ENCODE measurements at places on chromosomes 3 and 15.
A peak's percentile ranks its signal among the peaks of the same experiment; 100 is the strongest.

DNA sequence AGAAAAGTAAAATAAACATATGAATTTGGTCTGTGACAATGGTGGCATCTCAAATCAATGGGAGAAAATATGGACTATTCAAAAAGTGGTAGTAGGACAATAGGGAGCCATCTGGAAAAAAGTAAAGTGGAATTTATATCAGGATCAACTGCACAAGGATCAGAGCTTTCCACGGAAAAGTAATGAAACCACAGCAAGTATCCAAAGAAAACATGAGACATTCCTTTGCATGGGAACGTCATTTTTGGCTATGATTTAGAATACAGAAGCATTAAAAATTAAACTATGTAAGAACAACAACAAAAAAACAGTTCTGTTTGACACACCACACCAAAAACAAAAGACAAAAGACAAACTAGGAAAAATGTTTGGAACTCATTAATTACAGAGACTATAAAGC is 18.7 kb downstream of the CRBN start:
- no peak for DNase-seq

DNA sequence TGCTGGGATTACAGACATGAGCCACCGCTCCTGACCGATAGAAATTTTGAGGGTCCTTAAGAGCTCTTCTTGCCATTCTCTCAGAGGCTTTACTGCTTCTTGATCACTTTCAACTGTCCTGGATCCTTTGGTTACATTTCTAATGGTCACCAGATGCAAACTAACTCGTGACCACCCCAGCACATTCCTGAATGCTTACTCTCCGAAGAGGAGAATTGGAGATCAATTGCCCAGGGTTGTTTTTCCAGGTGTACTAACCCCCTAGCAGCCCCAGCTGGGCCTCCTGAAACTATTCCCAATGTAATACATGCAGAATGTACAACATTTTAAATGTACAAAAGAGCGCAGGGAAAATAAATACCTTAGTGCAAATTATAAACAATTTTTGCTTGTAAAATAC is 65.1 kb upstream of the TBL1XR1 start:
- DNase-seq, result no peak

- DNase-seq, result no peak
Measured at GRCh38 chr15:101648356-101648755, 3.8 kb downstream of the TM2D3 start.

DNA sequence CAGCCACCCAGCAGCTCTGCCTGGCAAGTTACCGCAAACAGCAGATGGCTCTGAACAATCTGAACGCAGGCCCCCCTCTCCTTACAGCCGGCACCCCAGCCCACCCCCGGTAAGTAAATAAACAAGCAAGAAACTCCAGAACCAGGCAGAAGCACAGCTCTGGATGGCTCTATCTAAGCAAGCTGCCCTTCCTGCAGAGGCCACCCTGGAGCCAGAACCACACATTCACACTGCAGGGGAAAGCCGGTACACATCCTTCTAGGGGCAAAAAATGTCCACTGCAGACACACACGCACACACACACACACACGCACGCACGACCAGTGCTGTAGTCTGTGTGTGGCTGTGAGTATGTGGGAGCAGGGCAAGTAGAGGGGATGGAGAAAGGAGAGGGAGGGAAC is 63.9 kb downstream of the ADCY5 start:
- peak; percentile 86 for DNase-seq

DNA sequence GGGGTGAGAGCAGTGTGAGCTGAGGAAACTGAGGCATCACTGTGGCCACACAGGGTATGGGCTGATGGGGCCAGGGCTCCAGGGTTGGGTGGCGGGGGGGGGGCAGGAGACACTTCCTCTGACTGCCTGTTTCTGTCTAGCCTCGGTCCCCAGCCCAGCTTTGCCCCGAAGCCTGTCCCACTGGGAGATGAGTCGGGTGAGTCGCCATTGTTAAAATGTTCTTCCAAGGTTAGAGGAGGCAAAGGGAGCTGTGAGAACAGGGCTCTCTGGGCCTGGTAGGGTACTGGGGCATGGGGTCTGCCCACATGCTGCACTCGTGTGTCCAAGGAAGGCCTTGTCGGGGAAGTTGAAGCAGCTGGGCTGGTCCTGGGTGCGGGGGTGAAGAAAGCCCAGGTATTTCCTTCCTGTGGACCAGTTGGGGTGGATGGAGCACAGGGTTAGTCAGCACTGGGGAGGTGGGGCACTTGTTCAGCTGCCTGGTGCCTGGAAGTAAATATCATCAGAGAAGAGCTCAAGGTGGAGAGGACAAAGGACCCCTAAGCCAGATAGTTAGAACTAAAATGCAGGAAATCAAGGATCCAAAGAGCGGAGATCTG is 8.3 kb upstream of the JMJD7 start:
- DNase-seq, result no peak

GRCh38 chr3:25287291-25287884 is 140.7 kb upstream of the RARB start:
- no peak for DNase-seq

DNA sequence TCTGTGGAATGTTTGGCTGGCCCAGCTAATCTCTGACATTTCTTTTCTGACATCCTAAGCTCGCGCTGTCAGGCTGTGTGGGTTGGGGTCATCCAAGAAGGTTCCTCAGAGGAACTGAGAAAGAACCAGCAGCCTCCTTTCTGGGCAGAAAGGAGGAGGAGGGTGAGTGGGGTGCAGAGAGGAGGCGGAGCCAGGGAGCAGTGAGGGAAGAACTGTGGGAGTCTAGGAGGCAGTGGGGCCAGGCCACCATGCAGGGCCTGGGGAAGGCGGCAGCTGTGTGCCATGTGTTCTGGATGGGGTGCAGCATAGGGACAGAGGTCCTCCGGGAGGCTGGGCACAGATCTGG is 5.3 kb downstream of the SEMA7A start:
- no peak for DNase-seq

DNA sequence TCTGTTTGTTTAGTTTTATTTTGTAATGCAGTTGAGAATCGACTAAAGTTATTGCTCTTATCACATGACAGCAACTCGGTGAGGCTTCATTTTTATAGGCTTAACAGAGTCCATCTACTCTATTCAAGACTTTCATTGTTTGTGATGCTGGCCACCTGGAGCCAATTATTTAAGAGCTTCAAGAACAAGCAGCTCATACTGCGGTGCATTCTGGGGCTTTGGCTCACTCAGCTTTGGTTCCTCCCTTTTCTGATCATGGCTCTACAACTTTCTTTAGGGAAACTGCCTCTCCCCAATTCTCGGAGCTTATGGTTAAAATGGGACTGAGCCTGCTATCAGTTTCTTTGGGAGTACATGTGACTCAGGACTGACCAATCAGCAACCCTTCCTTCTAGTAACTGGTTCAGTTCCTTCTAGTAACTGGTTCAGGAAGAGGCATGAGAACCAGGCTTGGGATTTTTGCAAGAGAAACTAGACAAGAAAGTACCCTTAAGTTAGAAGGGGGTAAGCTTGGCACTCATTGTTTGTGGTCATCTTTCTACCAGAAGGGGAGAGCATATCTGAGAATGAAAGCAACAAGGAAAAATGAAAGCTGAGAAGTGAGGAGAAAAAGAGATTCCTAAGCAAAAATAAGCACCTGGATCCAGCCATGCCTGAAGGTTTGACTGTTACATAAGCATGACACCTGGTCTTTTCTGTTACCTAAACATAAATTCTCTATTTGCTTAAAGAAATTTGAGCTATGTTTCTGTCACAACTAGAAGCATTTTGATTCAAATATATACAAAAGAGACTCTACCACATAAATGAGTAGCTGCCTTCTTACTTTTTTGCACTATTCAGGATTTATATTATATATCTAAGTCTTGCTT is 24.1 kb upstream of the ARHGEF3 start:
- DNase-seq, result no peak

GRCh38 chr3:118036215-118036614 is 998.4 kb downstream of the IGSF11 start:
- no peak for DNase-seq

- DNase-seq, result no peak
Measured at GRCh38 chr15:91694831-91695210, 158.7 kb upstream of the SLCO3A1 start.

DNA sequence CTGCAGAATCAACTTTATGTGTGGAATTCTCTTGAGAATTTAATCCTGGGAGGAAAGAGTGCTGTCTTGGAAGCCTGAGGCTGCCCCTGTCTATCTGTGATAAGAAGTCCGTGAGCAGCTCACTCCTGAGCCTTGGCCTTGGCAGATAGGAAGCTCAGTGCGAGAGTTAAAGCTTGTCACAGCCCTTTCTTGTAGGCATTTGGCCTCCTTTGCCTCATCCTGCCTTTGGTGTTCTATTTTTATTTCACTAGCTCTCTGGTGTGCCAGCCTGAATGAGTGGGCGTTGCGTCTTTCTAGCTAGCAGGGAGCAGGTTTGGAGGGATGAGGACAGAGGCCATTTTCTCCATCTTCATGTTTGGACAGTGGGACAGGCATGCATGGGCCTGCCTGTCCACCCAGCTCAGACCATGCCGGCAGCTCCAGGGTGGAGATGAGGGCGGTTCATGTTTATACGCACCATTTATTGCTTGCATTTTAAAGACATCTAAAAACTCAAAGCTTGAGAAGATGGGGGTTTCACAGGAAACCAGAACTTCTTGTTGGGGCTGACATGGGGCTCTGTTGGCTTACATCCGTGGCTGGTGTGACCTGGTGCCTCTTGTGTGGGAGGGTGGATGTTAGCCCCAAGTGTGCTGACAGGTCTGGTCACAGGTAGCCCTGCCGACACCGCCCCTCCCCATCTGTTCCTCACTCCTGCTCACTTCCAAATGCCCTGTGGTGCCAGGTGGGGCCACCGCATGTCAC is 29.8 kb downstream of the IRAK2 start:
- no peak for DNase-seq

- no peak for DNase-seq
Measured at GRCh38 chr3:39540162-39540921, 72.9 kb downstream of the MOBP start.

DNA sequence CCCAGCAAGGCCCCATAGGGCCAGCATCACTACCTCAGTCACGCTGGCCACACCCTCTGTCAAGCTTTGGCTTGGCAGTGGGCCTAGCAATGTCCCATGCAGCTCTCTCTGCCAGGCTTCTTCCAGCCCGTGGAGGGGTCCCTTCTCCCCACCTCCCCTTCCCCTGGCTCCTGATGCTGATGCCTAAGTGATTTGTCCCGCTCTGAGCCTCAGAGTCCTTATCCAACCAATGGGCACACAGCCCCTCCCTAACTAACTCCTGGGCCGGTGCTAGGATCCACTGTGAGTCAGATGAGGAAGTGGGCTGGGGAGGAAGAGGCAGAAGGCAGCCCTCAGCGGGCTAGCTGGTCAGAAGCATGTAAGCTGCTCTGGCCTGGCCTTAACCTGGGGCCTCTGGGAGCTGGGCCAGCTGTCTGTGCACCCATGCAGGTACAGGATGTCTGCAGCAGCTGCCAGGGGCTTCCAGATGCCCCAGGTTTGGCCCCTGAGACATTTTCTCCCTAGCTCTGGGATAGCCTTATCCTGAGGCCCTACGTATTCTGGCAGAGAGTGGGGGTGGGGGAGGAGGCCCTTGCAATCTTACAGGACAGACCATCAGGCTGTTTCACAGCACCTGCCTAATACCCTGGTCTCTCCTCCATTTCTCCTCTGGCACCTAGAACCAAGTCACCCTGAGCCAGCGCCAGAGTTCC is 740 bp upstream of the ZBTB47 start:
- no peak for DNase-seq
